ENCODE measurements at places on chromosomes 5 and 9.
A peak's percentile ranks its signal among the peaks of the same experiment; 100 is the strongest.

GRCh38 chr5:169544264-169544950, 39.2 kb upstream of the SPDL1 start:
- DNase-seq, result no peak

- DNase-seq, result no peak
Measured at GRCh38 chr5:132058646-132059042, 1.8 kb upstream of the IL3 start.

GRCh38 chr5:133478199-133478985, 133.9 kb downstream of the FSTL4 start:
- no peak for DNase-seq

DNA sequence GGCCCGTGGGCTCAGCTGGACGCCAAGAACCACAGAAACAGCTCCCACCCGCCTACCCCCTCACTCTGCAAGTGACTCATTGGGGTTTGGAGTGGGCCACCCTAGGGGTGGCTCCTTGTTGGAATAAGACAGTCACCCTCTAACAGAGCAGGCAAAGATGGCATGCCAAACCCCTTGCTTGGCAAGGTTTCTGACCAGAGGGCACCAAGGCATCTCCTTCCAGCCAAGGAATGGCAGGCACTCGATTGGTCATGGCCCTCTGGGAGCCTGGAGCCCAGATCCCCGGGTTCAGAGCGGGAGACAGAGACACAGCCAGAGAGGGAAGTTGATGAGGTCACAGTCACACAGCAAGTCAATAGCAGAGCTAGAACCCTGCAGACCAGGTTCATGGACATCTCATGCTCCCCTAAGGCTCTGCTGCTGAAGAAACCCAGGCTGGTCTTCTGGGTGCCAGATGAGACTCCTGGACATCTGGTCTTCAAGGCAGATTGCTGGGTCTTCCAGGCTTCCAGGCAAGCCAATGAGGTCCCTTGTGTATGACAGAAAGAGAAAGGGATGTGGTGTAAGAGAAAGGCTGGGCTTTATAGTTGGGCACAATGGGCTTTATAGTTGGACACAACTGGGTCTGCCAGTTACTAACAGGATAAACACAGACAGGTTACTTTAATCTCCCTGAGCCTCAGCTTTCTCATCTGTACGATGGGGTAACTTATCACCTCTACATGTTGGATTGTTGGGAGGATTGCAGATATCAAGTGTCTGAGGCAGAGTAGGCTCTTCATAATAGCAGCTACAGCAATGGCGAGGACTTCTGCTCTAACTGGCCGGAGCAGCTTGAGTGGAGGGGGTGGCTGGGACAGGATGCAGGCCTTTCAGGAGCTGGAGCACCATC, 23.3 kb upstream of the KIF12 start:
- DNase-seq, result no peak

DNA sequence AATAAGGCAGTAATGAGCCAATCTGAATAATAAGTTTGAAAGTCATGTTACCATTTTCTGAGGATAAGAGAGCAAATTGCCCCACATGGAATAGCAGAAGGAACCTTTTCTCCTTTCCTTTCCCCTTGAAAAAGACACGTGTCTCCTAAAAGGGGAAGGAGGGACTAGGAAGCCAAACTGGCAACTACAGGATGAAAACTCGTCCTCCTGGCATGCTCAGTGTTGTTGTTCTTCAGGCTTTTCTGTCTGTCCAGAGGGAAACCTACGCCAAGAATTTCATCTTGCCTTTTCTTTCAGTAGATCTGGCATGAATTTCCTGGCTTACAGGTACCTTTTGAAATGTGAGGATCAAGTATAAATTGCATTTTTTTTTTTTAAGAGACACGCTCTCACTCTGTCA, 355.9 kb upstream of the TLE4 start:
- DNase-seq, result no peak

GRCh38 chr9:14236591-14236990, 77.3 kb downstream of the NFIB start:
- DNase-seq, result no peak

- DNase-seq, result no peak
Measured at GRCh38 chr5:131992370-131992769, 19.1 kb downstream of the ACSL6 start.

DNA sequence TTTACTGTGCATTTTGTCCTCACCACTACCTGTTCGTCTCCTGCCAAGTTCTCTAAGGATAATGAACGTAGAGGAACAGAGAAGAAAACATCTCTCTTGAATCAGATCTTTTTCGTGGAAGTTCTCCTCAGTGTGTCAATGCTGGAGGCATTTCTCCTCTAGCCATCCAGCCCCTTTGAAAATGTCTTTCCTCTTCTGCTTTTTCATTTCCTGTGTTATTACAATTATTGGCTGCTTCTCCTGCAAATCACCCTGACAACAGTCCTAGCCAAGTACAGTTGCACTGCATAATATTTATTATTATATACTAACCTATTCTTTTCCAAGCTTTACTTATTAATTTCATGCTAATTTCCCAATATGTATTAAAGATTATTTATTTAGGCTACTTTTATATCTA, 61.8 kb upstream of the TRPM3 start:
- DNase-seq, result no peak

DNA sequence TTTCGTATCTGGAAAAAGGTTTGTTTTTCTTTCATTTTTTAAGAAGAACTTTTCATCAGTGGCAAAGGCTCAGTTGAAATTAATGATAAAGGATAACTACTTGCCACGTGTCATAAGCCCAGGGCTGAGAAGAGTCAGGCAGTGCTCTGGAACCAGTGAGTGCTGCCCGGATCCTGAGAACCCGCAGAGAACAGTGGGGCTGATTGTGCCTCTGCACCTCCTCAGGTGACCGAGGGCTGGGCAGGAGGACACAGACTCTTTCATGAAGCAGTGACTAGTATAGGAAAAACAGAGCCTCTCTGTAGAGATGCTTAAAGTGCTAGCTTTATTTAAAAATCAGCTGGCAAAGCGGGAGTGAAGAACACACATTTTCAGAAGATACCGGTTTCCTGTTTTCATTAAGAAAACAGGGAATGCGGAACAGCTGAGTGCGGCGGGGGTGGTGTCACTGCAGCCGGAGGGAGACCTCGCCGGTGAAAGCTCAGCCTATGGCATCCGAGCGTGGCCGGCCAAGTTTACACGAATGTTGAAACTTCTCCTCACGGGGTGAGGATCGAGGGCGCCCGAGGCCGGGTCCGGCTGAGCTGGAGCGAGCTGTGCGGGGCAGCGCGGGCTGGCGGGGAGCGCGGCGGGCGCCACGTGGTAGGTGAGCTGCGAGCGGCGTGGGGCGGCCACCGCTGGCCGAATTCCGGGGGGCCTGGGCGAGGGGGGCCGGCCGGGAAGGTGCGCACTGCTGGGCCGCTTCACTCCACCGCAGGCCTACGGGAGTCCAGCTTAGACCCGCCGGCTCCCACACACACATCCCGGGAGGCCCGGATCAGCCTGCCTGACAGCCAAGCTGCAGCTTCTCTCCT, 134.7 kb upstream of the DMRT1 start:
- no peak for DNase-seq

DNA sequence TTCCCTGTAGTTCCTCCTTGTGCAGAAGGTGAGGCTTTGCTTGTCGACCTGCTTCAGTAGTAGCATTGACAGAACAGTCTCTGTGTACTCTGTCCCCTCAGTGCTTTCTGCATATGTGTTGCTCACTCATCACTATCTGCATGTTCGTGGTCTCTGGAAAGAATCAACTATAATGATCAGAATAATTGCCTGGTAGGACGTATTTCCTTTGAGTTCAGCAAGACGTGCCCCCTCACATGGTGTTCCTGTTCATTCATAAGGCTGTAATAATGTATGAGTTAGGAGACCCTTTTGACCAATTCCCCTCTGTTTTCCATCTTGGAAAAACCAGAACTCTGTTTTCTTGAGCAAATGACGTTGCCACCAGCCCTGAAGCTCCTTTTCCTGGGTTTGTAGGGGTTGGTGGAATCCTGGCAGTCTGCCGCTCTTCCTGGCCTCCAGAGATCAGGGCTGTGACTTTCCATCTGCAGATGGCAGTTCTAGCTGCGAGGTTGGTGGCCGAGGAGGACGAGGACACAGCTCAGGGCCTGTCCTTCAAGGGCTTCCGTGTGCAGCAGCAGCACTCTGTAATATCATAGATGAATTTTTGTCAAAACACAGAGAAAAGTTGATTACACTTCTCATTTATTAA, 61.9 kb downstream of the EXOSC2 start:
- DNase-seq, result no peak

- DNase-seq, result no peak
Measured at GRCh38 chr9:77547106-77547730, 100.9 kb downstream of the GNA14 start.

DNA sequence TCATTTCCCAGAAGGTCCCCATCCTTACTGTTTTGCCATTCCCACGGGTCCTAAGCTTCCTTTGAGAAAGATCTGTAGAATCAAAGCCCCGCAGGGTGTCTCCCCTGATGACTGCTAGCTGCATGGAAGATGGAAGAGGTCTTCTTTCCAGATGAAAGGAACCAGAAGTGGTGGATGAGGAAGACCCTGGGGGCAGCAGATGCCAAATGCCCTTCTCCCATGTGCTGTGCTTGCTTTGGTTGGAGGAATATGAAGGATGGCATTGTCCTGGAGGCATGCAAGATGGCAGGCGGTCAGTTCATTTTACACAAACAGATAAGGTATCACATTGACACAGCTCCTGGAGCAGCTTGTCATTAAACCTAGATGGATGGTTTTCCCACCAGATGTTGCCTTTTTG, 25.8 kb upstream of the CER1 start:
- DNase-seq, result no peak

GRCh38 chr5:102737805-102738469, 17.2 kb upstream of the PAM start:
- no peak for DNase-seq

DNA sequence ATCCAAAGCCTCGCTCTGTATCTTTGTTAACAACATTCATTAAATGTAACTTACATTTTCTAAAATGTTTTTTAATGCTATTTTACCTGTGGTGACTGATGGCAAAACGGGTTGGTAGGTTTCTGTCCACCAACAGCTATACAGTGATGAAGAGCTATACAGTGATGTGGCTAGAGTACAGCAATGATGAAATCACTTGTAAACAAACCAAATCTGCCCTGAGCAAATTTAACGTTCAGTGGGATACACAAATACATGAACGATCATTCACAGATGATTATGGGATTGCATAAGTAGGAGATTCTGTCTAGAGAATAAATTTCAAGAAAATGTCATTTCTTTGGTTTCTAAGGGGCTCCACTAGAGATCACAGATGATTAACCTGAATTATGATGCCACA, 132.7 kb downstream of the MPDZ start:
- DNase-seq, result no peak

DNA sequence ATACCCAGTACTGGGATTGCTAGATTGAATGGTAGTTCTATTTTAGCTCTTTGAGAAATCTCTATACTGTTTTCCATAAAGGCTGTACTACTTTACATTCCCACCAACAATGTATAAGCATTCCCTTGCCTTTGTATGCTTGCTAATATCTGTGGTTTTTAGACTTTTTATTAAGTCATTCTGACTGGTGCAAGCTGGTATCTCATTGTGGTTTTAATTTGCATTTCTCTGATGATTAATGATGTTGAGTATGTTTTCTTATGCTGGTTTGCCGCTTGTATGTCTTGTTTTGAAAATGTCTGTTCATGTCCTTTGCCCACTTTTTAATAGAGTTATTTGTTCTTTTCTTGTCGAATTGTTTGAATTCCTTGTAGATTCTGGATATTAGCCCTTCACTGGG, 512.7 kb upstream of the PAPPA start:
- peak; percentile 78 for DNase-seq

GRCh38 chr5:157214861-157215513, 34.3 kb downstream of the ITK start:
- DNase-seq, result no peak

GRCh38 chr9:2655411-2655901, 33.9 kb downstream of the VLDLR start:
- peak; percentile 84 for DNase-seq

- no peak for DNase-seq
Measured at GRCh38 chr9:2677915-2678889, 39.1 kb upstream of the KCNV2 start.

DNA sequence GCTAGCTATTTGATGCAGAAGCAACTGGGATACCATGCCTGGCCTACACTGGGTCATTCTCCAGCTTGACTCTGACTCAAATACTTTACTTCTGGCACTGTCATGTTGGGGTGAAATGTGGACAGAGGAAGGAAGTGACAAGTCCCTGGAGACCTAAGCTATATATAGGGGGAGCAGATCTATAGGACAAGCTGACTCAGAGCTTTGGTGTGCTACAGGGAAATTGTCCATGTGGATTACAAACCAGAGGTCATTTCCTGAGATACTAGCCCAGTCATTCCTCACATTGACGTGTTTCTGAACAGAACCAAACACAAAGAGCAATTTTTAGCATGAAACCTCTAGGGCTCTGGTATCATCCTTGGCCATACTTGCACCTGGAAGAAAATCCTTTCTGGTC, 531.6 kb upstream of the CLINT1 start:
- DNase-seq, result peak; percentile 41

DNA sequence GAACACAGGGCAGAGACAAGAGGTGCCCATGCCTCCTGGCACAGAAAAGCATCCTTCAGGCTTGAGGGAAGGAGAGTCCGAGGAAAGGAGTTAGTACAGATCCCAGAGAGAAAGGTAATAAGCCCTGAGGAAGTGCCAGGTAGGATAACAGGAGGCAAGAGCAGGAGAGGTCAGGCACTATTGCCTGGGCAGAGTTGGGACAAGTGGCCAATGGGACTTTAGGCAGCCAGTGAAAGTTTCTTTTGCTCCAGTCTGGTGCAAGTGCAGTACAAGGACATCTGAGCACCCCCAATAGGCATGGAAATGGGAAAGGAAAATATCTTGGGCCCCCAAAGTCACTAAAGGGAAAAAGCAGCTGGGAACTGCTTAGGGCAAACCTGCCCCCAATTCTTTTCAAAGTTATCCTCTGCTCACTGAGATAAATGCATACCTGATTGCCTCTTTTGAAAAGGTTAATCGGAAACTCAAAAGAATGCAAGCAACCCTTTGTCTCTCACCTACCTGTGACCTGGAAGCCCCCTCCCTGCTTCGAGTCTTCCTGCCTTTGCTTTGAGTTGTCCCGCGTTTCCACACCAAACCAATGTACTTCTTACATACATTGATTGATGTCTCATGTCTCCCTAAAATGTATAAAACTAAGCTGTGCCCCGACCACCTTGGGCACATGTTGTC, 46.5 kb downstream of the ELOVL7 start:
- DNase-seq, result no peak

DNA sequence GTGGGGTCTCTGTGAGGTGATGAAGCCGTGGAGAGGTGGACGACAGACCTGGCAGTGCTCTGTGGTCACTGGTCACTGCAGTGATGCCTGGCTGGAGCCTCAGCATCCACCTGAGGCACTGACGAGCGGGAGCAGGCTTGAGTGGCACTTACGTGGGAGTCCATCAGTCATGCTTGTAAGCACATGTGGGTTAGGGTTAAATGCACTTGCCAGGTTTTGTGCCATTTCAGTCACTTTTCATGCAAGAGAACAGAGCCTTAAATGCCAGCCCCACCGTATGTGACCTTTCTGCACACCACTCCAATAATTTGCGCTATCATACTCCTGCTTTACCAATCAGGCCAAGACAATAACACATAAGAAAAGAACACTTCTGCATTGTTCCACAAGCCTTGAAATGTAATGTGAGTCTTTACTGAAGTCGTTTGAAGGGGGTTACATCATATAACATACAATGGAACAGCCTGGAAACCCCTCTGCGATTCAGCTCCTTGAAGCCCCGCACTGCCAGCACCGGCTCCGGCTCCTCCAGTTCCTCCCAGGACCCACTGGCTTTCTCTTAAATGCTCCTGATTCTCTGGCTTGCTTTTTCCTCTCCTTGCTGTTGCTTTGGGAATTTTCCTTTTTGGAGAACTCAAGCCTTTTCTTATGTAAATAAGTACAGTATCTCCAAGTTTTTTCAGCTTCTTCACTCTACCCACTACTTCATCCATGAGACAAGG, 59.4 kb upstream of the CTXN3 start:
- no peak for DNase-seq
